Hematopoietic multipotent progenitor cell (in vitro differentiated cells): ENCODE measurements at places on chromosomes 1 and 21. TPM values are rescaled to one million over a fixed set of nuclear protein-coding genes. Genes with fewer than 3 reads are reported as not detected.

The RAB42 gene
- total RNA-seq: 1.6 TPM

DNA sequence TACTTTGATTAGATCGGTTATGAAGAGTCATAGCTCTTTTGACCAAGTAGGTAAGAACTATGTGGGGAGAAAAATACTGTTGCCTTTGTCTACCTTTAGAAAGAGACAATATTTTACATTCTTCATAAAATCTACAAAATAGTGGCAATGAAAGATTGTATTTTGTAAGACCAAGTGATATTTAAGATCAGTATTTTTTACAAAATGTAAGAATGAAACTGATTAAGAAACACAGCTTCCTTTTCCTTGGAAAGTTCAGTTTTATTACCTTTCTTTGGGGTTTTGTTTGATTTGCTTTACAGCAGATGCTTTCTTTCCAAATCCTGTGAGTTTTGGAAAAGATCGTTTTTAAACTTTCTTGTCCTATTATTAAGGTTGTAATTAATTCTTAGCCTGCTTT is 69.8 kb downstream of the SLC35A3 start:
- no peak for DNase-seq

- DNase-seq: peak; percentile 42
Observed at GRCh38 chr1:234613128-234613875, 3.3 kb upstream of the IRF2BP2 start.

DNA sequence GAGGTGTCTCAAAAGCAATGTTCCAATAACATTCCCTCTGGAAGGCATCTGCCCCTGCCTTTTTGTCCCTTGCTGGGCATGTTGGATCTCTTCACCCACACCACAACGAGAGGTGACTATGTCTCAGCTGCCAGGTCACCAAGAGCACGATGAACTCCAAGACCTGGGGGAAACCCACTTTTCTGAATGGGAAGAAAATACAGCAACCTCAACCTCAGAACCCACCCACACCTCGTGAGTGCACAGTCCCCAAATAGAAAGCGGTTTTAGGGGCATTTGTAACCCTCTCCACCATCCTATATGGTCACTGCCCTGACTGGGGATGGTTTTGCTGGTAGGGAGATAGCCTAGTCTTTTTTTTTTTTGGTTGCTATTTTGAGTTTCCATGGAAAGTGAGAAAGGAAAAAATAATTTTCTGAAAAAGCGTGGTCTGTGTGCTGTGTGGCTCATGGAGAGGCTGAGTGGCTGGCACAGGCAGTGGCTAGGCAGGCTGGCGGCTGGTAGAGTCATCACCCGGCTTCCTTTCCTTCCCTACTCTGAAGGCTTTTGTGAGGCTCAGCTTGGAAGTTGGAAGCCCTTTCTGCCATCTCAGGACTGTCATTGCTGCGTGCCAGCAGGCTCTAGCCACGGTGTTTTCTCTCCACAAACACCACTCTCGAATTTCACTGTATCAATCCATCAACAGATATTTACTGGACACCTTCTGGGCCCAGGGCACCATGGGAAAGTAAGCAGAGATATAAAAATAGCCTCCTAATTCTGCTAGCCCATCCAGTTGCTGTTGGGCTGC is 15.8 kb downstream of the TSPAN2 start:
- no peak for DNase-seq

- DNase-seq: no peak
Observed at GRCh38 chr1:53410701-53411100, 48.5 kb upstream of the DMRTB1 start.

DNA sequence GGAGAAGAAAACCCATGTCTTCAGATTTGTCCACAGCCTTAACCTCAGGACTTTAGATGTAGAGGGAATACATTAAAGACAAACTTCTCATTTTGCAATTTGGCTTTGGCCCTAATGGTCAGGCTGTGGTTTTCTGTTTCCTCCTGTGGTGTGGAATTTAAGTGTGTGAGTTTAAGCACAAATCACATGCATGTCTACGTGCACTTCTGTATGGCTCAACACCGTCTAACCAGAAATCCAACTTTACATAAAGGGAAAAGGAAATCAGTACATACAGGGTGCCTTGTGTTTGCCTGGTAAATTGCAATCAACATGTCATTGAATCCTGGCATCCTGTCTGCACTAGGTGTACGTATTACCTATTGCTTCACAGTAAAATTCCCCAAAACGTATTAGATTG is 1.2 kb upstream of the ZNF124 start:
- DNase-seq: peak; percentile 74

DNA sequence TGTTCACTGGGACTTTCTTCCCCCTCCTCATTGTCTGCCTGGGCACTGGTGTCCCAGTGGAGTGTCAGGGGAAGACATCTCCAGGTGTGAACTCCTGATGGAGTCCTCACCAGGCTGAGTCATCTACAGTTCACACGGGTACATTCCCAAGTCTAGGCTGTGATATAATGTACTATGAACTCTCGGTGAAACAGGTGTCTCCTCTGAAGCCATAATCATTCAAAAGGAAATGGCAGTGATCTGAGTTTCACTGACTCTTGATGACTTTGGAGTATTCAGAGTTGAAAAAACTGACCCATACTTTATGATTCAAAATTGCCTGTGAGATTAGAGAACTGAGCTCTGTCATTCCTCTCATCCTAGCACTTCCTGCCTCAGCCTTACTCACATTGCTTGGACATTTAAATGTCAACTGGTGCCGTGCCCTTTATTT is 9.1 kb downstream of the LAMC2 start:
- no peak for DNase-seq

- no peak for DNase-seq
Observed at GRCh38 chr1:245395680-245396079, 240.9 kb downstream of the KIF26B start.

- no peak for DNase-seq
Observed at GRCh38 chr1:100349246-100349645, 3.1 kb upstream of the CDC14A start.

DNA sequence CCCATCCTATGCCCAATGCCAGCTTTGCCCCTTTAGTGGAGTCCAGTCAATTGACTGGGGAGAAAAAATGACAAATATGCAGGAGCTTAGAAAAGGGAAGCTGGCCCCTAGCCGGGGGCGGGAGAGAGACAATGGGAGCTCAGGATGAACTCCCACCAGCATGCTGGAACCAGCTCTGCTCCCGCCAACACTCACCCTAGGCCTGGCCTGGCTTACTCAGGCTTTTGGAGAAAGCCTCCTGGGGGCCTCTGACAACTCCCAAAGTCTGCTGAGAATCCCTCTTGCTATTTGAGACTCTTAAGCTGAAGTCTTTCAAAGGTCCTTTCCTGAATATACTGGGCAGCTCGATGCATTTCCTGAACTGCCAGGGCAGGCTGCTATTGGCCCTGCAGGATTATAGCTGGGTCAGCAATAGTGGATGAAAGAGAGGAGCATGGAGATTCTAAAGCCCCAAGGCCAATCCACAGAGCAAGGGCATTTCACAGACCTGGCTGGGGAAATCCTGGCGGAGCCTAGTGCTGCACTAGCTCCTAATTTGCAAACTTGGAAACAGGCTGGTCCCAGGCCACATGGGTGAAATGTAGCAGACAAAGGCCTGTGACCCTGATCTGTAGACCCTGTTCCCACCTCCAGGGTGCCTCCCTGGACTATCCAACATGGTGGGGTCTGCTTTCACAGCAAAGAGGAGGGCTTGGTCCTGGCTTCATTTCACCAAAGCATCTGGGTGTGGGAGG is 35.7 kb upstream of the CLSTN1 start:
- DNase-seq: no peak

The FMOD gene
- 1.9 TPM for total RNA-seq

- DNase-seq: no peak
Observed at GRCh38 chr1:168689726-168690602, 39.0 kb downstream of the DPT start.

- peak; percentile 58 for DNase-seq
Observed at GRCh38 chr1:19240673-19241538, 10.4 kb downstream of the EMC1 start.

The F5 gene
- total RNA-seq: 0.27 TPM

- DNase-seq: no peak
Observed at GRCh38 chr21:31293986-31294385, 50.1 kb downstream of the TIAM1 start.

GRCh38 chr1:220833436-220833835 is 45.8 kb upstream of the HLX start:
- no peak for DNase-seq

GRCh38 chr1:110048240-110048639 is 13.8 kb downstream of the STRIP1 start:
- DNase-seq: no peak

DNA sequence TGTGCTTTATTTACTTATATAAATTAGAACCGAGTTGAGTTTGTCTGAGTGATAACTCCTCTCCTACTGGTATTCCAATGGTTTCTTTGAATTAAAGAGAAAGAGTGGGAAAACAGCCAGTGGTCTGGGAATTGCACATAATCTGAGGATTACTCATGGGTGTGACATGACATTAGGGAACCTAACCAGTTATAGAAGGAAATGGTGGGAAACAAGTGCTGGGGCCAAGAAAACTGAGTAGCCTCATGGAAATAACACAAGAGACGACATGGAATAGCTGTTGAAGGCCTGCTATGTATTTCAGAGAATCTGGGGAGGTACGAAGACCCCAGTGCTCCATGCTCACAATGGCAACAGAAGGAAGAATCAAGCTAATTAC is 41.8 kb upstream of the LRRC52 start:
- DNase-seq: no peak

GRCh38 chr1:169474302-169474995 is 11.3 kb downstream of the SLC19A2 start:
- DNase-seq: no peak

The OR10J1 gene
- under 0.01 TPM for total RNA-seq

DNA sequence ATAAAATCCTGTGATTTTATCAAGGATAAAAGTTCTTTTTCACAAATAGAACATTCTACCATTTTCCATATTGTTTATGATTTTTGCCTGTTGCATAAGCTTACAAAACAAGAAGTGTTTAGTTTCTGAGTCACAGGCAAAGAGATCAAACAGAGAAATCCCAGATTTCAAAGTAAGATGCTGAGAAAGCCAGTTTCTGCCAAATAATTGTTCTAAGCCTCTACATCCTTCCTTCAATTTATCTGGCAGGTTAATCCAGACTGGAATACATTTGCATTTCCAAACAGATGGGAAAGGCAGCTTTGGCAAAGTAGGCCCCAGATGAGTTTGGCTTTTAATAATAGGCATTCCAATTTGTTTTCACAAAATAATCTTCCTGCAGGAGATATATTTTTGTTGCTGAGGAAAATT is 2.5 kb downstream of the SLC1A7 start:
- DNase-seq: no peak
